ENCODE measurements at places on chromosomes 5 and 9.

GRCh38 chr5:61450493-61451279 lies 118.6 kb downstream of the ZSWIM6 start:
- DNase-seq = no peak

DNA sequence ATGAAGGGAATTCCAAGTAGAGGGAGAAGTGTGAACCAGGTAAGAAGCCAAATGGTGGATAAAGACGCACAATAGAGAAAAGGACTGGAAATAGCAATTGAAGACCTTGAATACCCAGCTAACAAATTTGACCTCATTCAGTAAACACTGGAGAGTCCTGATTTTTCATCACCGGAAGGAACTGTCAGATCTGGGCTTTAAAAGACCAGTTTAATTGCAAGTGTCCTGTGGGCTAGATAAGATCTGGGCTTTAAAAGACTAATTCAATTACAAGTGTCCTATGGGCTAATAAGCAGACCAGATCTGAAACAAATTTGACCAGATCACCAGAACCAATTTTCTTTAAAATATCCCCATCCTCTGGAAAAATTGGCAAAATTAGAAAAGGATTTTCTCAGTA lies 380.0 kb downstream of the ACTL7B start:
- no peak for DNase-seq

DNA sequence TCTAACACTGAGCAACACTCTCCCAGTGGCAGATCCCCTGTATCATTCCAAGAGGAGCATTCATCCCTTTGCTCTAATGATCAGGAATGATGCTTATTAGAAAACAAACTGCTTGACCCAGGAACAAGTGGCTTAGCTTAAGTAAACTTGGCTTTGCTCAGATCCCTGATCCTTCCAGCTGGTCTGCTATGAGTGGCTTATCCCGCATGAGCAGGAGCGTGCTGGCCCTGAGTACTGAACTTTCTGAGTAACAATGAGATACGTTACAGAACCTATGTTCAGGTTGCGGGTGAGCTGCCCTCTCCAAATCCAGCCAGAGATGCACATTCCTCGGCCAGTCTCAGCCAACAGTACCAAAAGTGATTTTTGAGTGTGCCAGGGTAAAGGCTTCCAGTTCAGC lies 29.7 kb downstream of the GABRP start:
- no peak for DNase-seq

DNA sequence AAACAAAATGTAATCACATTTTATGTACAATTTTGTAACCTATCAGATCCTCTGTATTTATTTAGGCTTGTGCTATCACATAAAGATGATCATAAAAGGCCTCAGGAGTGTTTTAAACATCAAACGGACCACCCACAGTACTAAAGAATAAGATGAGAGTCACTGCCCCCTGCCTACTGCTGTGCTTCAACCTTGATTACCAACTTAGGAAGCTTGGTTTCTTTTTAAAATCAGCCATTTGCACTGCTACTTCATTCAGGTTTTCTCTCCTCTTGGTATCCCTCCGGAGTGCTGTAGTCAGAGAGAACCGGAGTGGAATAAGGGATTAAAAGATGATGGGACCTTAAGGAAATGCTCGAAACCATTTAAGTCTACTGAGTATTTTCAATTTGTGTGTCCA lies 6.9 kb downstream of the C7 start:
- no peak for DNase-seq

GRCh38 chr5:61298580-61298979 lies 33.5 kb upstream of the ZSWIM6 start:
- no peak for DNase-seq

DNA sequence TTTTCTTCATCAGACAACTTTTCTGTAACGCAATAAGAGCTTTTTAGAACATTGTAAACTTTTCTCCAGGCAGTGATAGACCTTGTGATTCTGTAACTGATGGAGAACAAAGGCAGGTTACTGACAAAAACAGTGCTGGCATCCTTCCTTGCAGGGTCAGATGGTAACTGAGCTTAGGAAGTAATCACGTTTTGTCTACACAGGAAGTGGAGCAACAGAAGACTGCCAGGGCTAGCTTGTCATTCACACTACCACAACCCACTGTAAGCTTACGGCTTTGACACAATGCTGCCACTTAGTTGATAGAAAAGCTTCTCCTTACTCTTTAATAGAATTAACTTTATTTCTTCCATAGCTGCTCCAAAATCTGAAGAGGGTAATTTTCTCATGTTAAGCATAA lies 46.8 kb downstream of the FBN2 start:
- no peak for DNase-seq
